NCI-H1436 (cell line): ENCODE measurements at places on chromosomes 7 and 10.

DNA sequence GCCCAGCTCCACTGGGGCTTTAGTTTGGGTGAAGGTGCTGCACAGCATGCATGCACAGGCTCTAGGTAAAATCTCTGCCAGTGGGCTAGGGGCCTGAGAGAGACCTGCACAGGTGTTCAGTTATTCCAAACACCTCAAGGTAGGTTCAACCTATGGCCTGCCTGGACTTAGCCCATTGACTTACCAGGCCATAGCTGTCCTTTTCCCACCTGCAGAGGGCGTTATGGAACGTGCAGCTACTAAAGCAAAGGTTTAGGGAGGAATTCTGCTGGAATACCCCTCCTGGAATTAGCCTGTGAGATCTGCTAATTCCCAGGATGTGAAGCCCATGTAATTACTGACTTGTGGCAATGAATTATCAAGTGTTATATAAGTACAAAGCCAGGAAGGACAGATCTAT is 3.6 kb downstream of the VWC2 start:
- no peak for DNase-seq

GRCh38 chr7:111642373-111642772 is 80.1 kb upstream of the IMMP2L start:
- DNase-seq, result no peak

GRCh38 chr7:1041551-1042491 is 2.5 kb upstream of the GPR146 start:
- DNase-seq, result no peak

DNA sequence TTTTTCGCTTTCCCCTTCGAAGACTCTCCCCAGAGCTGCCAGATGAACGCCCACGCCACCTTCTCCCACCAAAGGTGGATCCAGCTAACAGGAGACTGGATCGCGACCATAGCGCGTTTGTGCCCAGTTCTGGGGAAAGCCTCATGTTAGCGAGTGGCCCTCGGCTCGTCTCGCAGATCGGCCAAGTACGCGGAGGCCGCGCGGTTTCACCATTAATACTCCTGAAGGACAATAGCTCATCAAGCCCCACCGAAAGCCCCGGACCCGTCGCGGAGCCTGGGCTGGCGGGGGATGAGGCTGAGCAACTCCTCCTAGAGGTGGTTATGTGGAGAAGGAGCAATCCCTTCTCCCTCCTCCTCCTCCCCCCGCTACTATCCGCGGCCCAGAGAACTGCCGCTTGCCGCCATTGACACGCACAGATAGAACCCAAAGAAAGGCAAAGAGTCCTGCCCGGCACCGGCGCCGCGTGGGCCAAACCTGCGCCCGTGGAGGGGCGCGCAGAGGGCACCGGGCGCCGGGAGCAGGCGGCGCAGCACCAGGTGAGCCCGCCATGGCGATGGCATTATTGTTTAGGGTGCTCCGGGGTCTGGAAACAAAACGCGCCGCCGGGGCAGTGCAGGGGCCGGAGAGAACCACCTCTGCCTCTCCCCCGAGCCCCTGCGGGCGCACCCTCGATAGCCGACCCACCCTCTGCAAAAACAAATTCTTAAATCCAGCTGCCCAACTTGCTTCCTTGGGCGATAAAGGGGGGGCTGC is at the start of gene MACROH2A2:
MACROH2A2 (plus strand) TSS at position 385 of the 756 bp plus-strand sequence. CDS start 22,813 bp downstream, outside the sequence.
- peak; percentile 61 for DNase-seq

DNA sequence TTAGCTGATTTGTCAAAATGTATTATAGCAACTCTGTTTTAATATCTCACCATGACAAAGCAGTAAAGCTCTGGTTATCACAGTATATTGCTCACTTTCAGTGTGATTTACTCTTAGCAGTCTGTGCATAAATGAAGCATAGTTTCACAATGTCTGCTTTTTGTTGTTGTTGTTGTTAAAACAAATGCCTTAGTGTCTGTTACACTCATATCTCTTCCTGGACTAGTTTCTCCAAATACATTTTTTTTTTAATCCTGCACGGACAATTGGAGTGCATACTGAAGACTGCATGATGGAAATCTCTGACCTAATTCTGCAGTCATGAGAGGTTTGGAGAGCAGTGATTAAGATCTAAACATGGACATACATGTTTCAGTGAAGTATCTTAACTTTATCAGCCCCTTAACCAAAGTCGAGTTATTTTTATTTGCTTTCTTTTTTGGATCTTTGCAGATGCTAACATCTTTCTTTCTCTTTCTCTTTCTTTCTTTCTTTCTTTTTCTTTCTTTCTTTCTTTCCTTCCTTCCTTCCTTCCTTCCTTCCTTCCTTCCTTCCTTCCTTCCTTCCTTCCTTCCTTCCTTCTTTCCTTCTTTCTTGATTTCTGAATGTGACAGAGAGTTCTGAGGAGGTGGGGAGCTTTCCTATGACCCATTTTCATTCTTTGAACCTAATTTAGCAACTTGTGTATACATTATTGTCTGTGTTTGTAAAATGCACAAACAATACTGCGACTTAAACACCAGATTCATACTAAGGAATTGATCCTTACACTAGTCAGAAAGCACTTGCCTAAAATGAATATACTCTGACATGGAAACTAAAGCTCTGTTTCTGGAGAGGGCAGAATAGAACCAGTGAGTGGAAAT is 161.5 kb upstream of the AGR3 start:
- DNase-seq, result no peak

DNA sequence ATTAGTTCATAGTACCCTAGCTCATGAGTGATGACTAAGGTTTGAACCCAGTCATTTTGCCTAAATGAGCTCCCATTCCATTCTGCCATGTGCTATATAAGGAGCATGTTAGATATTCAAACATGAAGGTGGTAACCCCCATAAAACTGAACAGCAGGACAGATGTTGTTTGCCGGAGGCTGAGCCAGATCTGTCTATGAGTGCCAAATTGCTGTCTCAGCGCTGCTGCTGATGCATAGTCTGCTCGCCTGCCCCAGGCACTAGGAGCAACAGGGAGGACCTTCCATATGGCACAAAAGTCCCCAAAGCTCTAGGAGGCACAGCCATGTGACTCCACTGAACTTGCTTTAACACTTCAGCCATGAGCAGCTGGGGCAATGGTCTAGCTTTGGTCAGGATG is 466.0 kb upstream of the GHITM start:
- DNase-seq, result no peak

DNA sequence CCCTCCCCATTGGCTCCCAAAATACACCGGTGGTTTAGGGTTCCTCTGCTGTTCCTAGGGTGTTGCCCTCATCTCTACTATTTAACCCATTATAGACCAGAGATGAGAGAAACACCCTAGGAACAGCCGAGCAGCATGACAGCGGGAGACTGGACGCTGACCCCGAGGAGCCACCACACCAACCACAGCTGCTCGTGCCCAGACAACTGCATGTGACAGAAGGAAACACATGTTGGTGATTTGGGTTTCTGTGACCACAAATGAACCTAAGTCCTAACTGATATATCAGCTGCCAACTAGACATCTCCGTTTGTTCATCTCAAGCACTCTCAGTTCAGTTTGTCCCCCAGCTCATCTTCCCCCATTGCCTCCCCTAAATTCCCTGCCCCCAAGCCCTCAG is 13.4 kb downstream of the CFAP43 start:
- DNase-seq, result no peak

DNA sequence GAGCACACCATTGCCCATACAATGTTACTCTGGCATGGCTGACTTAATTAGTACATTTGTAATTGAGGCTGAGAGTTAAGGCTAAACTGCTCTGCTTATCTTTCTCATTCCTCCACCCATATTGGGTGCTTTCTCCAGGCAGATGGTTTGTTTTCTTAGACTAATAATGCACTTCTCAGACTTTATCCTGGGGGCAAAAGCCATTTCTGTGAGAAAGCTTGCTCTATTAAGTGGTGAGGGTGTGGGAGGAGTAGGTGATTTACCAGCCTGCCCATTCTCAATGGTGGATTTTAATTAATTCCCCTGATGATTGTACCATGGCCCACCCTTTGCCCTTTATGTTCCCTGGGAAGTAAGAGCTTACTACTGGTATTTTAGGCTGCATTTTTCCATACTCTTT is 174.8 kb downstream of the FOXP2 start:
- DNase-seq, result no peak

GRCh38 chr10:61779950-61780659 is 117.4 kb downstream of the CABCOCO1 start:
- no peak for DNase-seq

DNA sequence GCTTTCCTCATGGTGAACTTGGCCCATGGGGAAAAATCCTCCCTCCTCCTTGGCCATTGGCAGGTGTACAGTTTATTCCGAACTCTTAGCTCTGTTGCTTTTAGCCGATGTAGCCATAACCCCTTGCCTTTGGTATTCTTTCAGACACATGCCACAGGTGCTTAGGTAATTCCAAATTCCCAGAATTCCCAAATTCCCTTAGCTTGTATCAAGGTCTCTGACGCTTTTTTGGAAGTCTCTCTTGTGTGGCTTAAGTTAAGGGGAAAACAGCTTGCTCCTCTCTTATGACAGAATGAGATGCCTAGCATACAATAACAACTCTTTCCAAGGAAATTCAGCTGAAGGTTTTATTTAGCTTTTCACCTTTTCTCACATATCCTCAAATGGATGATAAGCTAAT is 68.0 kb downstream of the SUGCT start:
- no peak for DNase-seq

DNA sequence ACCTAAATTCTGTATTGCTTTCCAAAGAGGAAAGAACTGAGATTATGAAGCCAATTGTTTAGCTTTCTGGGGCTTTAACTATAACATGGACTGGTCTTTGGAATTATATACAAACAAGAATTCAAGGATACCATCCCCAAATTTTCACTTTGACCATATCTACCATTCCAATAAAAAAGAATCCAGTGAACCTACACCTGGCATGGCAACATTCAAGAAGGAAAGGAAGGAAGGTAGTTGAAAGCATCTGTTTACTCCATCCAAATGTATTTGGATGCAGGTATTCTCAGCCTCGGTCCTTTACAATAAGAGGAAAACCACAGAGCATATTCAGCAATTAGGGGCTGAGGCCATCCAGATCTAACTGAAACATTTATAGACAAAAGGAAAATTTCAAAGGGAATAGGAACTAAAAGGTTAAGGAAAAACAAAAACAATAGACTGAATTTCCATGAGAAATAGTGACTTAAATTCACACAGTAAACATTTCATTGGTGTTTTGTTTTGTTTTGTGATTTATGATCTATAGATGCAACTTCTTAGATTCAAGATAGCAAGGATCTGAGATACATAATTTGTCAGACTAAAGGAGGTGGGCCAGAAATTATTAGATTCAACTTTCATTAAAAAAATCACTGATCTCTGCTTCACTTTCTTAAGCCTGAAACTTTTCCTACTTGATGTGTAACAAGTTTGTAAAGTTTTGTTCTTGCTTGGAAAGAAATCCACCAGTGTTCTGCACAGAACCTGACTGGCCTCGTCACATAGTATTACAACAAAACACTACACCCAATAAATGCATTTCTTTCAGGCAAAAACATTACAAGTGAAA is 12.7 kb downstream of the SKIDA1 start:
- no peak for DNase-seq

GRCh38 chr7:930975-931758 is 23.3 kb downstream of the ADAP1 start:
- DNase-seq, result no peak

DNA sequence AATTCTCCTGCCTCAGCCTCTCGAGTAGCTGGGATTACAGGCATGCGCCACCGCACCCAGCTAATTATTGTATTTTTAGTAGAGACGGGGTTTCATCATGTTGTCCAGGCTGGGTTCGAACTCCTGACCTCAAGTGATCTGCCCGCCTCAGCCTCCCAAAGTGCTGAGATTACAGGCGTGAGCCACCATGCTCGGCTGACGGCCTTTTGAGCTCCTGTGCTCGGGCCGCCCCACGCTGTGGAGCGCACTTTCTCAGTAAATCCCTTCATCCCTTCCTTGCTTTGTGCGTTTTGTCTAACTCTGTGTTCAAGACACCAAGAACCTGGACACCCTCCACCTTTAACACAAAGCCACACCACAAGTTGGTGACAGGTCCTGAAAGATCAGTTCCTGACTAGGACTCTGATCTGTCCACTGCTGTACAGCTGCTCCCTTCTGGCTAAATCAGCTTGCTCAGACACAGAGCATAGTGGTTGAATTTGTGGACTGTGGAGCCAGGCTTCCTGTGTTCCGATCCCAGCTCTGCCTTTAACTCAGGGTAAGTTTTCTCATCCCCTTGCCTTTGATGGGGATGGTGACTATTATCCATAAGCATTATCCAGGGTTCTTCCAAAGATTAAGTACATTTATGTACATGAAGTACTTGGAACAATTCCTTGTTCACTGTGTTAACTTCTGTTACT is 20.1 kb downstream of the CHST3 start:
- no peak for DNase-seq

DNA sequence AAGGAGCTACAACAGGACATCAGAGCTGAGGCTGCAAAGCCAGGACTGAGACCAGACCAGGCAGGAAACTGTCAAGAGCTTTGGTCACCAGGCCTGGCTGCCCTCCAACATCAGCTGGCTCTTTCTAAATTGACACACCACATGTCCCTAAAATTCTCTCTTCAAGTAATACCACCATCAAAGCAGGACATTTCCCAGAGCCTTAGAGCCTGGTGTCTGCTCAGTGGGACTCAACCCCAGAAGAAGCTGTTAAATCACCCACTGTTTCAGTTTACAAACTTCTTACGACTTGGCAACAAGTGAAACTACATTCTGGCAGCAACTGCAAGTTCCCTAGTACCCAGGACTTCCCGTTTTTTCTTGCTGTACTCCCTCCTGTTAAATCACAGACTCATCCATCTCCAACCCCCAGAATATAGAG is 3.8 kb upstream of the IL6 start:
- no peak for DNase-seq

GRCh38 chr7:89914711-89915110 is 239.6 kb upstream of the STEAP1 start:
- no peak for DNase-seq

- DNase-seq, result peak; percentile 78
Observed at GRCh38 chr10:61905837-61906561, 4.5 kb downstream of the ARID5B start.

- no peak for DNase-seq
Observed at GRCh38 chr7:115940460-115941060, 90.0 kb downstream of the TFEC start.

- no peak for DNase-seq
Observed at GRCh38 chr7:45711161-45711490, 137.0 kb downstream of the ADCY1 start.

- no peak for DNase-seq
Observed at GRCh38 chr10:47405857-47406547, 21.9 kb upstream of the ZNF488 start.

DNA sequence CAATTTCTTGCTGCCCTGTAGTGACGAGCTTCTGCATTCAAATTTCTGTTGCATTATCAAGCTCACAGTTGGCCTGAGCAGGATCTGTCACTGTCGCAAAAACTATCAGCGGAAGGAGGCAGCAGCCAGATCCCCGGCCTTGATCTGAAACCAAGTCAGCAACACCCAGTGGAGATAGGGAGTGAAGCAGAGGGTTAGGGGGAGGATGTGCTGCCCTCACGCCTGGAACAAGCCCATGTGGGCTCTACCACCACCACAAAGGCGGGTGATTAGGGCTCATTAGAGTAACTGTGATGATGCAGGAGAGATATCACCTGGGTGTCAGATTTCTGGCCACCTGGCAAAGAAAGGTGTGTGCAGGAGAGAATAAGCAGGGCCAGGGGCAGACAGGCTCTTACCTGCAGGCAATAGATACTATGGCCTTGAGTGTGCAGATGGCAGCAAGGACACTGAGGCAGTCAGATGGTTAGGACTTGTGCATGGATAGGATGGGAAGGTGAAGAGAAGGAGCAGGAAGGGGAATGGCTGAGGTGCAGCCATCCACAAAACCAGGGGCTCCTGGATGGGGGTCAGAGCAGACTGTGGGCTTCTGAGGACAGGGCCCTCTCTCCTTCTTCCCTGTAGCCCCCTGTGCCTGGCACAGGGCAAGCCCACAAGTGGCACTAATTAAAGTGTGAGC is 417.3 kb downstream of the RPS24 start:
- peak; percentile 57 for DNase-seq
